ENCODE measurements at places on chromosomes 6 and 20.

DNA sequence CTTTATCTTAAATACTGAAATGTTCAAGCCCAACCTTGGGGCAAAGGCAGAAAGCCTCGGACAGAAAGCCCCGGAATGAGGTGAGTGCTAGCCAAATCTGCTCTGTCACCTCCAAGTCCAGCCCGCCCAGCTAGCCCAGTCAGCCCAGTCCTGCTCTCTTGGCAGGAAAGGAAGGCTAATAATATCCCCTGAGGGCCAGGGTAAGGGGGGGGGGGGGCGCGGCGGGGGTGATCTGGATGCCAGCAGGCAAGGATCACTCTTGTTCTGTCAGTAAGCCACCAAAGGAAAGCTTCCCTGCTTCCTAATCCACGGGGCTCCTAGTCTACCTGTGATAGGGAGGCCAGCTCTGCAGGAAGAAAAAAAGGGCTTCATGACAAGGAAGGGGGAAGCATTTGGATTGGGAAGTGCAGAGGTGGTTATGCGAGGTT, 1.1 kb downstream of the NDRG3 start:
- DNase-seq = no peak

GRCh38 chr6:28976677-28977076, 28.4 kb downstream of the ZNF311 start:
- DNase-seq = no peak

- no peak for DNase-seq
These were observed 271.1 kb downstream of the SAMD5 start for GRCh38 chr6:147779624-147780023.

DNA sequence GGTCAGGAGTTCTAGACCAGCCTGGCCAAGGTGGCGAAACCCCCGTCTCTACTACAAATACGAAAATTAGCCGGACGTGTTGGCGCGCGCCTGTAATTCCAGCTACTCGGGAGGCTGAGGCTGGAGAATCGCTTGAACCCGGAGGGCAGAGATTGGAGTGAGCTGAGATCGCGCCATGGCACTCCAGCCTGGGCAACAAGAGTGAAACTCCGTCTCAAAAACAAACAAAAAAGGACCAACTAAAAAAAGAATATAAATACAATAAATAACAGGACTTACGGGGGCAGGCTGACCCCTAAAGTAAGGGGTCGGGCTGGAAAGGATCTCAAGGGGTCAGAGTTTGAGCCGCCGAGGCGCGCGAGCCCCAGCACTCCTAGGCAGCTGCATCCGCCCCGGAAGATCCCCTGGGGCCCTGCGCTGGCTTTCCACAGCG, 509 bp upstream of the TPD52L2 start:
- DNase-seq = no peak

DNA sequence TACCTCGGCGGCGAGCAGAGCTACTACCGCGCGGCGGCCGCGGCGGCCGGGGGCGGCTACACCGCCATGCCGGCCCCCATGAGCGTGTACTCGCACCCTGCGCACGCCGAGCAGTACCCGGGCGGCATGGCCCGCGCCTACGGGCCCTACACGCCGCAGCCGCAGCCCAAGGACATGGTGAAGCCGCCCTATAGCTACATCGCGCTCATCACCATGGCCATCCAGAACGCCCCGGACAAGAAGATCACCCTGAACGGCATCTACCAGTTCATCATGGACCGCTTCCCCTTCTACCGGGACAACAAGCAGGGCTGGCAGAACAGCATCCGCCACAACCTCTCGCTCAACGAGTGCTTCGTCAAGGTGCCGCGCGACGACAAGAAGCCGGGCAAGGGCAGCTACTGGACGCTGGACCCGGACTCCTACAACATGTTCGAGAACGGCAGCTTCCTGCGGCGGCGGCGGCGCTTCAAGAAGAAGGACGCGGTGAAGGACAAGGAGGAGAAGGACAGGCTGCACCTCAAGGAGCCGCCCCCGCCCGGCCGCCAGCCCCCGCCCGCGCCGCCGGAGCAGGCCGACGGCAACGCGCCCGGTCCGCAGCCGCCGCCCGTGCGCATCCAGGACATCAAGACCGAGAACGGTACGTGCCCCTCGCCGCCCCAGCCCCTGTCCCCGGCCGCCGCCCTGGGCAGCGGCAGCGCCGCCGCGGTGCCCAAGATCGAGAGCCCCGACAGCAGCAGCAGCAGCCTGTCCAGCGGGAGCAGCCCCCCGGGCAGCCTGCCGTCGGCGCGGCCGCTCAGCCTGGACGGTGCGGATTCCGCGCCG, 994 bp downstream of the FOXC1 start:
- no peak for DNase-seq

DNA sequence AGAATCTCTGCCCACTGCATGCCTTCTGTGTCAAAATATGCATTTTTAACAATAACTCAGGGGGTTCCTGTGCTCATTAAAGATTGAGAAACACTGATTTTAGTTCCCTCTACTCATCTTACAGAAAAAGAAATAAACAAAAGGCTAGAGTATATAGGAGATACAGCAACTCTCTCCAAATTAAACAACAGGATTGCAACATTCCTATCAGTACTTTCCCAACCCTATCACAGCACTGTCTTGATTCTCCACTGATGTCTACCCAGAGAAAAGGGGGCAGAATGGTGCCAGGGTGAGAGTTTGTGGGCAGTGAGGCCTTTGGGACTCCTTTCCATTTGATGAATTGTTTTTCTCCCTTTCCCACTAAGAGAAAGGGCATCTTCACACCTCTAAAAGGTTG, 4.7 kb downstream of the OTOR start:
- no peak for DNase-seq

- DNase-seq = no peak
These were observed 63.4 kb downstream of the ARID1B start for GRCh38 chr6:156840606-156841005.

- no peak for DNase-seq
These were observed 40.5 kb downstream of the ZHX3 start for GRCh38 chr20:41277049-41277448.

GRCh38 chr6:139905404-139906052, 531.1 kb upstream of the CITED2 start:
- no peak for DNase-seq

DNA sequence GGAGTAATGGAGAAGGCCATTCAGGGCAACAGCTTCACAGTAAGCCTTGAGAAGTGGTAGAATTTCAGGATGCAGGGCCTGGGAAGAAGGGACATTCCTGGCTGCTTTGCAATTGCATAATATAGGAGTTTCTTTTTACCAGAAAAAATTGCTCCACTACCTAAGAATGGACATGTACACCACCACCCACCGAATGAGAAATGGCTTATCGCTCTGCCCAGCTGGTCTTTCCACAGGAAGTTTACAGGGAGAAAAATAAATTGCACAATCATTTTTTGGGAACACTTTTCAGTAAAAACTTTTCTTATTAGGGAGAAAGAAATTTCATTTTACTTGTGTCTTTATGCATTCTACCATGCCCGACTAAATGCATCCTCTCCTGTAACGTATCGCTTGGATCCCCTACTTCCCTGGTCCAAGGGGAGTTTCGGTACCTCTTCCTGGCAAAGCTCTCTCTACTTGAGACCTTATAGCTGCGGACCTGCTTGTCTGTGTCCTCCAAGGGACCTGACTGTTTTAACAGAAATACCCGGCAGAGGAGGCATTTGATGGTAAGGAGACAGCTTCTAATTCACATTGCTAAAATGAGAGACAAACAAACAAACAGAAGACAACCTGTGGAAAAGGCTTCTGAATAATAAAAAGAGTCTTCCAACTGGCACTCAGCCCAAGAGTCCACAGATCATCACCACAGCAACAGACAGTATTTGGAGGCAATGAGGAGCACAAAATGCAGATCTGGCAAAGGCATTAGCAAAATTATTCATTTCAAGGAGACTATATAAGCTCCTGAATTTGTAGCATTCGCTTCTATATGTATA, 54.2 kb downstream of the MAP3K5 start:
- no peak for DNase-seq

- no peak for DNase-seq
These were observed 59.6 kb downstream of the PRDM1 start for GRCh38 chr6:106145741-106146227.

DNA sequence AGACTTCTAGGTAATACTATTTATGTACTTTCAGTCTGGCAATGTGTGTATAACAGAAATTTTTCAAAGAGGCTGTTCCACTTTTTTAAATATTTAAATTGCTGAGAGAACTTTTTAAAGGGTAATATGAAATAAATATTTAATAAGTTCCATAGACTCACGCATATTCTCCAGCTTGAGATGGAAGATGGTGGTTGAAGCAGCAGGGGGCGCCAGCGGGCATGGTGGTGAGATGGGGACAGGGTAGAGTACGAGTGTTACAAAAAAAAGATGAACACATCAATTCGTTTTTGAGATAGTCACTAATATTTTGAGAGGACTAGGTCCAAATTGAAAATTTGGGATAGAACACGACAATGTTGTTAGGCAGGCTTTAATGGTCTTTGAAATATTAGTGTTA, 68.4 kb downstream of the RSPO3 start:
- peak; percentile 43 for DNase-seq

GRCh38 chr6:128903715-128904114, 20.8 kb downstream of the LAMA2 start:
- no peak for DNase-seq

GRCh38 chr6:169966312-169967181, 215.1 kb downstream of the ERMARD start:
- peak; percentile 35 for DNase-seq

GRCh38 chr6:84019141-84019841, 14.3 kb upstream of the MRAP2 start:
- no peak for DNase-seq

DNA sequence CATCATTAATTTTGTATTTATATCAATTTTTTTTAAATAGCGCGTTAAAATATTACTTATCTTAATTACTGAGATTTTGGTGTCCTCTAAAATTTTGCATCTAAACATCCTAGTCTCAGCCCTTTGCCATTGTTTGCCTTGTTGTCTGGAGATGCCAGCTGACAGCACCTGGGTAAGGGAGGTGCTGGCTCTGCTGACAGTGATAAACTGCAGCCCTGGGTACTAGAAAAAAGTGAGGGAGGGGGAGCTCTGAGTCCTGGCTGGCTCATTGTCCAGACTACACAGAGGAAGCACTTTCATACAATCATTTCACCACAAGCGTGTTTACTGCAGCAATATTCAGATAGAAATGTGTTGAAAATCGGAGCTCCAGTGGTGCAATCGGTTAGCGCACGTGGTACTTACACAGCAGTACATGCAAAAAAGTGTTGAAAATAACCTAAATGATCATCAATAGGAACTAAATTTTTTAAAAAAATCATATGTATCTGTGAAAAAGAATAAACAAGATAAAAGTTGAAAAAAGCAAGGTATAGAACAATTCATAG, 18.5 kb upstream of the UBR2 start:
- no peak for DNase-seq

GRCh38 chr20:30511322-30512030, 746.0 kb upstream of the DEFB115 start:
- no peak for DNase-seq

DNA sequence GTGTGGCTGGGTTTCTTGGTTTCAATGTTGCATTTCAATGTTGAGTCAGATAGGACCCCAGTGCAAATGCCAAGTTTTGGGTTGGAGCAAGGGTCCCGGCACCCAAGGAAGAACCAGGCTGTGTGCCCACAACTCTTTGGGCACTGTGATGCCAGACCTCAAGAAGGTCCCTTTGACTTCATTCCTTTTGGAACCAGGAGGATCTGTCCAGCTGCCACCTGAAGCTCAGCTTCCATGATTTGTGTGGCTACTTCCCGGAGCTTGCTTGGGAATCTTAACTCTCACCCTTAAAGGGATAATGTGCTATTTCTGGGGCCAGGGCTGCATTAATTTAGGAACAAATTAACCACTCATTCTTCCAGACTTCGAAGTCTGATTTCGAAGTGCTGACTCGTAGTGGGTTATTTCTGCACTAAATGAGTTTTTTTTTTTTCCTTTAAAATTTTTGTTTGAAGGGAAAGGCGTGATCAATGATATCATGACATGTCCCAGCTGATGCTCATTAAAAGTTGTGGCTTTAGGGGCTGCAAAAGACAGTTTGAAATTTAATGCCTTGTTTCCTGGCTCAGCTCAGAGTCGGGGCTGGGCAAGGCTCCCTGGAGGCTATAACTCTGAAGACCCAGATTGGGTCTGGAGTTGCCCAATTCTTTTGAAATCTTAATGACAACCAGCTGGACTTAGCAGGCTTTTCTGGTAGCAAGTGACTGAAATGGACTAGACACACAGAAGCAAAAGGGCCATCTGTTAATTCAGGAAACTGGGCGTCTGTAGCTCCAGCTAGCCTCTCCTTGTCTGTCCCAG, 24.0 kb upstream of the PHACTR3 start:
- DNase-seq = no peak

DNA sequence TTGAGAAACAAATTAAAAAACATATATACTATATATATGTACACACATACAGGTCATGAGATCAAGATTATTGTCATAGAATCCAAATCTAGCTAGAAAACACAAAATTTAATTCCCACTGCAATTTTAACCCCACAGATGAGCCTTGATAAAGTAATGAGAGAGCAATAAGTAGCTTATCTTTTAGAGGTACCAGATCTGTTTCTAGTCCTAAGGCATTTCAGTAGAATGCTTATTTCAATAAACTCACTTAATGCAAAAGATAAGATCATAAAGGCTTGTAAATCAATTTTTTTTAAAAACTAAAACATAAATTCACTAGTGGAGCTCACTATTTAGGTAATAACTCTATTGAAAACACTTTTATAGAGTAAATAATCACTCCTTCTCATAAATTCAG, 47.2 kb downstream of the PRKN start:
- no peak for DNase-seq

DNA sequence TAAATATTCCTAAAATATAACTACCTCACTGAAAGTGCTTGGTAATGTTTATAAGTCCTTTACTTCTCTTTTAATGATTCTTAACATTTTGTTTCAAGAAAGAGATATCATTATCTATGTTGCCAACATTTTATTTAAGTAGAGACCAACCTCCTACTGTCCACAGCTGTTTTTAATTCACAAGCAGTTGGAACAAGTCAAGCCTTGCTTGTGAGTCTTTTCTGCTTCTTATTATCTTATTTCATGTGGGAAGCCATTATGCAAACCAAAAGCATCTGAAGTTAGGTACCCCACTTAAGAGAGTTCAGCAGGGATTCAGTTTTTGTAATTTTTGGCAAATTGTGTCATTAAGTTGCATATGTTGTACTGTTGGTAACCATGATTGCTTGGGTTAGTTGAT, 1714.5 kb downstream of the GRIK2 start:
- no peak for DNase-seq

DNA sequence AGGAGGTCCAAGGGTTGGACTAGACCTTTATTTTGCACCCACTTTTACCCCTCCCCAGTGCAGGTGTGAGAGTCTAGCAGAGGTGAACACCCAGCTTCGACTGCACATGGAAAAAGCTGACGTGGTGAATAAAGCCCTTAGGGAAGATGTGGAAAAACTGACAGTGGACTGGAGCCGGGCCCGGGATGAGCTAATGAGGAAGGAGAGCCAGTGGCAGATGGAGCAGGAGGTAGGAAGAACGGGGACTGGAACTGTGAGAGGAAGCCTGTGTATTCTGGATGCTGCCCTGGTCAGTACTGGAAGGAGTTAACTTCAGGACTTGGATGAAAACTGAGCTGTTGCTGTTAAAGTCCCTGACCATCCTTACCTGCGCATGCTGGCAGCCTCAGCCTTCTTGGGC, 10.6 kb downstream of the CEP250 start:
- no peak for DNase-seq

All from ureter (tissue), 1 donor.